ENCODE measurements at places on chromosomes 7 and 10.

- peak; percentile 63 for DNase-seq
These were observed 551 bp downstream of the IFIT1 start for GRCh38 chr10:89392974-89393373.

DNA sequence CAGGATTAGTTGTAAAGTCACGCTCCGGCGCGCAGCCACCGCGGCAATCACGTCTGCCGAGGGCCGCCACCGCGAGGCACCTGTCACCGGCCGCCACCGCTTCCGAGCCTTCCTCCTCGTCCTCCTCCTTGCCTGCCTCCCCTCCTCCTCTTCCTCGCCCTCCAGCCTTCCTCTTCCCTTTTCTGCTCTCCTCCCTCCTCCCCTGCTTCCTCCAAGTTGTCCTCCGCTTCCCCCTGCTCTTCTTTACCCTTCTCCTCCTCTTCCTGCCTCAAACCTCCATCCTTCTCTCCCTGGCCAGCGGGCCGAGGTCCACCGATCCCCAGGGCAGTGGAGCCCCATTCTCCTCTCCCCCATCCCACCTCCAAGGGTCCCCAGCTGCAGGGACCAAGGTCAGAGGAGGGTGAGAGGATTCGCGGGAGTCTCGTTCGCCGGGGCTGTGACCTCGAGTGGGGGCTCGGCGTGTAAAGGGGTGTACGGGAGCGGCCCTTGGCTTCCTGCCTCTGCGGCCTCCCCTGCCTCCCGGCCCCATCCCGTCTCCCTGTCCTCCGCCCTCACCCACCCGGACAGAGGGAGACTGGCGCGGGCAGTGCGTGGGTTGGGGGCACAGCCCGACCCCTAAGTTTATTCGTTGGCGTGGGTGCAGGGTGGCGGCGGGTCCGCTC, 89.5 kb upstream of the PAX2 start:
- no peak for DNase-seq

DNA sequence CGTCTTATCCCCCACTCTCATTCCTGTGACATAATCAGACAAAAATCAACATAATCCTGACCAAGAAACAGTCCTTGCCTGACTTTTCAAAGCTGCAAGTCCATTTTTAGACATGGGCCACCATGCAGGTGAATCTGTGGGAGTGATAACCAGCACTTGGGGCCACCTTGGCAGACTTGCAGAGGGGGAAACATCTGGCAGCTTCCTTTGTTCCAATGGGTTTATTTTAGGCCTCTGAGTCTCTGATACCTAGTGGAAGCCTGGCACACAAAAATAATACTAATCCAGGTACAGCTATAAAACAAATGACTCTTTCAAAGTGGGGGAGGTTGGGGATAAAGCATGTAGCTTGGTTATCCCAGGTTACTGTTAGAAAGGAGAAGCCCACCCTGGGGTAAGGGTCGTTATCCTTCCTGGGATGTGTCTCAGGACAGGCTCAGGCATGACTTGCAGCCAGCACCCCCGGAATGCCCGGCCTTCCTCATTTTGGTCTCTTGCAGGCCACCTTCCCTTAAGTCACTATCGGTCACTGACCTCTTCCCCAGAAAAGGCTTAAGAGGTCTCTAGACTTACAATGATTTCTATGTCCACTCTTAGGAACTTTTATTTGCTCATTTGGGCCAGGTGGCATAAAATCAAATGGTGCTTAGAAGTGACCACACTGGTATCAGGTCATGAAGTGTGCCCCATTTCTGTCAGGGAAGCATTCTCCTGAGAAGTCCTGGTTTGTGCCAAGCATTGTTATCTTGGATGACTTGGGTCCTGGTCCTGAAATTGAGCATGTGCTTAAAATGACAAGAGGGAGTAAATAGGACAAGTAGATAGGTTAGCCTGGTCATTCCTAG, 37.6 kb downstream of the EEPD1 start:
- no peak for DNase-seq

- no peak for DNase-seq
These were observed 90.5 kb downstream of the RNF216 start for GRCh38 chr7:5690931-5691473.

- DNase-seq, result no peak
These were observed 10.1 kb upstream of the UNC5B start for GRCh38 chr10:71202314-71202713.

GRCh38 chr7:93378131-93378760, 146.1 kb downstream of the VPS50 start:
- DNase-seq, result peak; percentile 3

GRCh38 chr10:30215623-30216022, 133.5 kb downstream of the MTPAP start:
- no peak for DNase-seq

DNA sequence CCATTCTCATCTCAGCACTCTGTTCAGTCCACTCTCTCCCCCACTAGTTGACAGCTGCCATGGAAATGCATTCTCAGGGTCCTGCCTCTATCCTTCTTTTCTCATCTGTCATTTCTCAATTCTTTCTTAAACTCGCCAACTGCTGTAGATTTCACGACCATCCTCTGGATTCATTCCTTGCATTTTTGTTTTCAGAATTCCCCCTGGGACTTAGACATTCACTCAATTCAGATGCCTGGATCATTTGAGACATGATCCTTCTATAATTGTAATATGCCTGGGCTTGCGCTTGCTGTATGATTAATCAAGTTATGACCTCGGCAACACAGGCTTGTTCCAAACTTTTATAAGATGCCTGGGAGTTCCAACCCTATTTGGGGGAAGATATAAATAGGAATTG, 104.5 kb downstream of the RAB11FIP2 start:
- DNase-seq, result peak; percentile 5

DNA sequence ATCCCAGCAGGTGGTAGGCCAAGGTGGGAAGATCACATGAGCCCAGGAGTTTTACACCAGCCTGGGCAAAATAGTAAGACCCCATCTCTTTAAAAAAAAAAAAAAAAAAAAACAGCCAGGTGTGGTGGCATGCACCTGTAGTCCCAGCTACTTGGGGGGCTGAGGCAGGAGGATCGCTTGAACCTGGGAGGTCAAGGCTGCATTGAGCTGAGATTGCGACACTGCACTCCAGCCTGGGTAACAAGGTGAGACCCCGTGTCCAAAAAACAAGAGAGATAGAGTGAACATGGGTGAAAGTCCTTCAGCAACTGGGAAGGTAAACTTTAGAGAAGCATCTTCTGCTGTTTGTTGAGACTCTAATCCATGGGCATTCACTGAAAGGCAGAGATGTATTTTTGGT, 6.3 kb upstream of the LAMTOR4 start:
- DNase-seq, result no peak

GRCh38 chr7:154777023-154777422, 225.9 kb downstream of the PAXIP1 start:
- DNase-seq, result no peak

GRCh38 chr7:114644455-114644854, 229.8 kb downstream of the FOXP2 start:
- DNase-seq, result no peak

- DNase-seq, result no peak
These were observed 142.6 kb upstream of the CDC14C start for GRCh38 chr7:48781752-48782151.

GRCh38 chr7:98211221-98211675, at the start of gene BHLHA15:
Gene BHLHA15 (plus strand): TSS chr7:98211439. CDS start chr7:98212310, 871 bp downstream.
- DNase-seq, result no peak

- DNase-seq, result peak; percentile 82
These were observed 11.7 kb upstream of the CPA4 start for GRCh38 chr7:130281260-130281659.

DNA sequence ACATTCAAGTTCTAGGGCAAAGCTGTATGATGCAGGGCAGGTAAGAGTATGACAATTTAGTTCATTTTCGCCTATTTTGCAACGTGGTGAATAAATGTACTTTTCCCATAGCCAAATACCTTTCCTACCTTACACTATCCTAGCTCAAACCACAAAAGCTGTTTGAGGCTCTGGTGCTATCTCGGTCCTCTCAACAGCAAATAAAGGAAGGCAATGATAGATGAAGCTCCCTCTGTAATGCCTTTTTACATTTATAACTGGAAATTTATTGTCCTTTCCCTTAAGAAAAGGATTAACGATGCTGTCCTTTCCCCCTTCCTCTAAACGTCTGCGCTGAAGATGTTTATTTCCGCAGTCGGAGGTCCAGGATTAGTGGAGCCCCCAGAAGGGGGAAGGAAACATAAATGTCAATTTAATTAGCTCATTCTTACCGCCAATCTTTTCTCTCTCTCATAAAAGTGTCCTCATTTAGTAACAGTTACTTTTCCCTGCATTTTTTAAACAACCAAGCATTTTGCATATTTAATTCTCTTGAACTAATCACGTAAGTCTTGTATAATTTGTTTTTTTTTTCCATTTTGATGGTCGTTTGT, 114.6 kb downstream of the PIP4K2A start:
- no peak for DNase-seq

DNA sequence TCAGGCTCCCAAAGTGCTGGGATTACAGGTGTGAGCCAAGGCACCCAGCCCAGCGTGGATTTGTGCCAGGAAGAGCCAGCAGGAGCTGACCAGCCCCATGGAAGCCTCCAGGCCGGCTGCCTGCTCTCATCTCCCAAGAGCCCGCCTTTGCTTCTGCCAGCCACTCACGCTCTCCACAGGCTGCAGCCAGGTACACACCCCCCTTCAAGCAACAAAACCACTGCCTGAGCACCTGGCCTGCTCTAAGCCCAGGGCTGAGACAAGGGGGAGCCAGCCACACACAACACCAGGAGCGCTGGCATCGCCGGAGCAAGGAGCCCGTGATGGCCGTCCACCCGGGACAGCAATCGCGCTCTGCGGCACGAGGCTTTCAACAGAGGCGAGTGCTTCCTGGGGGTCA, 34.5 kb downstream of the MAD1L1 start:
- no peak for DNase-seq

DNA sequence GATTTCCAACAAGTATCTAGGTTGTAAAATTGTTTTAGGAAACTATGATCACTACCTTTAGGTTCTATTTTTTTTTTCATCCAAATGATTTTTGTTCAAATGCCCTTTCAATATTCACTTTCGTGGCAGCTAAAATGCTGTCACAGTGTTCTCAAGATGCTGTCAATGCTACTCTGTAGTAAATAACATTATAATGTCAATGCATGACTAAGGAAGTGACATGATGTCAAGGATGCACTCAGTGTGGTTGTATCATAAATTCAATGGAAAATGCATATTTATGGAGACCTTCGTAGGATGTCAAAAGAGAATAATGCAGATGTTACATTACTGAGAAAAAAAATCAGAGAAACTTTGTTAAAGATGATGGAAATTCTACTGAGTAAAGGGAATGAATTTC, 673.8 kb downstream of the ANKRD7 start:
- DNase-seq, result no peak

- DNase-seq, result no peak
These were observed 10.4 kb upstream of the CALML3 start for GRCh38 chr10:5514226-5514850.

GRCh38 chr7:65390588-65390987, 16.9 kb downstream of the ZNF92 start:
- peak; percentile 11 for DNase-seq

DNA sequence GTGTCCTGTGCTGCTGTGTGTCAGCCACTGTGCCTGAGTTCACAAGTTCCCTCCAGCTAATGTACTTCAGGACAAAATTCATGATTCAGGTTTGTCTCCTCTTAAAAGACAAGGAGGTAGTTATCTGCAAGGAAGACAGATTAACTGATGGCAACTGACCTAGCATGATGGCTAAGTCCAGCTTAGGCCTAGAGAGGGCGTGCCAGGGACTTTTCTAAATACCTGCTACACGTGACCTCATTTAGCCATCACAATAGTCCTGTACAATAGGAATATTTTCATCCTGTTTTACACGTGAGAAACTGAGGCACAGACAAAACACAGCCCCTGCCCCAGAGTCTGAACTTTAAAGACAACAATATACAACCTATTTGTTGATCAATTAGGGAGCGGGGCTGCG, 275.7 kb downstream of the XPNPEP1 start:
- no peak for DNase-seq

GRCh38 chr7:135213831-135214230, 2.5 kb upstream of the WDR91 start:
- no peak for DNase-seq

DNA sequence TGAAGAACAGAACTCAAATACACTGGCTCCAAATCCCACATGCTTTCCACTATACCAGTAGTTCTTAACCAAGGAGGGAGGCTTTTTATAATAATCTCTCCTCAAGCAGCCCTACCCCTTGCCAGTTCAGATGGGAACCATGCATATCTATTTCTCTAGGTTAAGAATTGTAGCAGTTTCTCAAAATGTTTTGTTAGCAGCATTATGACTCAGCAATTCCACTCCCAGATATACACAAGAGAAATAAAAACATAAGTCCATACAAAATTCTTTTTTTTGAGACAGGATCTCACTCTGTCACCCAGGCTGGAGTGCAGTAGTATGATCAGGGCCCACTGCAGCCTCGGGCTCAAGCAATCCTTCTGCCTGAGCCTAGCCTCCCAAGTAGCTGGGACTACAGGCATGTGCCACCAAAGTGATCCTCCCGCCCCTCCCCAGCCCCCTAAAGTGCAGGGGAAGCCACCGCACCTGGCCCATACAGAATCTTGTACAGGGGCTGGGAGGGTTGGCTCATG, 18.1 kb downstream of the YWHAG start:
- peak; percentile 86 for DNase-seq

DNA sequence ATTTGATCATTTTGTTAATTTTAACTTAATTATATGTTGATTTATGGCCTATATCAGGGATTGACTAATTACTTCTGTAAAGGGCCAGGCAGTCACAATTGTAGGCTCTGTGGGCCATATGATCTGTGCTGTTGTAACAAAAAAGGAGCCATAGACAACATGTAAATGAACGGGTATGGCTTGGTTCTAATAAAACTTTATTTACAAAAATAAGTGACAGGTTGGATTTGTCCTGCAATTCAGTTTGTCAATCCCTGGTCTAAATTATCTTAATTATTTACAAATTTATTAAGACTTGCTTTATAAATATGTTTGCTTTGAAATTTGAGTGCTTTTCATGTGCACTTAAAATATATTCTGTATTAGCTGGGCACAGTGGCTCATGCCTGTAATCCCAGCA, 2.9 kb upstream of the HK1 start:
- no peak for DNase-seq

DNA sequence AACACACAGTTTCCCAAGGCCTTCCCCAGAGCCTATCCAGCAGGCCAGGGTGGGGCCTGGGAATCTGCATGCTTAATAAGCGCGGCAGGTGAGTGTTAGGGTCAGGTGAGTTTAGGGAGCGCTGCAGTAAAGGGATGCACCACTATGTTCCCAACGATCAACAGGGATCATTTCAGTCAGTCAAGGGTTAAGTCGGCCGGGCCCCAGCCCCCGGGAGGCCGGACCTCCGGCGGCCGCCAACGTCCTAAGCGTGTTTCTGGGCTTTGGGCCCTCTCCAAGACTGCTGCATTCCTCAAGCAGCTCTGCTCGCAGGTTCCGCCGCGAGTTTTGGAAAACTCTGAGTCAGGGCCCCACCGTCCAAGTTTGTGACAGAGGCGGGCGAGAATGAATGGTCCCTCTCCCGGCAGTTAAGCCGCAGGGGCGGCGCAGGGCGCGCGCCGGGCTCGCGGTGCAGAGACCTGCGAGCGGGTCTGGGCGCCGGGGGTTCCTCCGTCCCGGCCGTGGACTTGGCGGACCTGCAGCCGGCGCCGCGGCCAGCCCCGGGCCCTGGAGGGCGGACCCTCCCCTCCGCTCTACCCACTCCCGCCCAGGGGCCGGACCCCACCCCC, 81.6 kb downstream of the ARHGAP22 start:
- DNase-seq, result peak; percentile 93
